ENCODE measurements at places on chromosomes 4 and X.

DNA sequence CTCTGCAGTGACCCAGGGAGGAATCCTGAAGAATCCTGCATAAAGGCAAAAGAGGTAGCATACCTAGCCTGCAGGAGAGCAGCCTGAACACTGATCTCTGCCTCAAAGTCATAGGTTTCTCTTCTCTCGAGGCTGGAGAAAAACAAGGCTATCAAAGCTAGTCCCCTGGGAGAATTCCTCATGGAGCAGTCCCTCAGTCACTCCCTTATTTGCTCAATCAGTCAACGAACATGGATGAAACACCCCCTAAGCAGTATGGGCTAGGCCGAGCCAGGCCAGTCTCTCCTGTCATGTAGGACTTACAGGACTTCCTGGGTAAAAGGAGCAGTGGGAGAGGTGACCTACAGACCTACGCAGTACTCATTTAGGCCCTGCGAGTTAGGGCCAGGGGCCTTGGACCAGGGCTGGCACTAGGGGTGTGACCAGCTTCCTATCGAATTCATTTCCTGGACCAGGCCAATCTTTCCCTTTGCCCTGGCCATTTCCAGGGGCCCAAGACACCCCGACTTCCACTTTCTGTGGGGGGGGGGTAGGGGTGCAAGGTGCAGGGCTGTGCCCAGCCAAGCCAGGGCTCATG, 164.1 kb downstream of the EFNB1 start:
- DNase-seq = no peak

GRCh38 chrX:102652031-102652688, 877 bp downstream of the GPRASP1 start:
- peak; percentile 75 for DNase-seq

DNA sequence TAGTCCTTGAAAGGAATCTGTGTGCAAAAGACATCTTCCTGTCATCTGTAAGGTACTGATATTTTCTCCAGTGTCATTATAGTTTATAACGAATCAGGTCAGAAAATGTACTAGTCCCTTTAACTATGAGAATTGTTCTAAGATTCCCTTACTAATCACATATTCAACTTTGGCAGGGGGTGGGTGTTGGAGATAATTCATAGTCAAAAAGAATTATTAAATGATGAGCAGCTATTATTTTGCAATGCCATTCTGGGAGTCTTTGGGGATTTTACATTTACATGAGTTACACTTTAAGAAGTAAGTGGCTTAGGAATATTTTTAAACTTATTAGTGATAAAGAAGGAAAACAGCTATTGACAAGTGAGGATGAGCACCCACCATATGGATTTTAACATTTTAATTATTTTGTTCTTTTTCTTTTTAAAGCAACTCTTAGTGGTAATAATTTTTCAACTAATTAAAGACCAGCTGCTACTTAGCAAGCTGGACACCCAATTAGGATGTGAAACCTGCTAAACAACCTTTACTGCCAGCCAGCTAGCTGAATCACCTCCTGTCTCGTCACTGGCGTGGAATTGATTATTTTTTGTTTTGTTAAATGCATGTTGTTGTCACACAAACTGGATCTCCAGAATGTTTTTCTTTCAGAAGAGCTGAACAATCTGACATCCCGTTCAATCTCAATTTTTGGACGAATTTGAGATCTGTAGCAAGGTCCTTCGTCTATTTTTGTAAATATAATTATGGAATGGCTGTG, 219.2 kb downstream of the ARAP2 start:
- DNase-seq = no peak

DNA sequence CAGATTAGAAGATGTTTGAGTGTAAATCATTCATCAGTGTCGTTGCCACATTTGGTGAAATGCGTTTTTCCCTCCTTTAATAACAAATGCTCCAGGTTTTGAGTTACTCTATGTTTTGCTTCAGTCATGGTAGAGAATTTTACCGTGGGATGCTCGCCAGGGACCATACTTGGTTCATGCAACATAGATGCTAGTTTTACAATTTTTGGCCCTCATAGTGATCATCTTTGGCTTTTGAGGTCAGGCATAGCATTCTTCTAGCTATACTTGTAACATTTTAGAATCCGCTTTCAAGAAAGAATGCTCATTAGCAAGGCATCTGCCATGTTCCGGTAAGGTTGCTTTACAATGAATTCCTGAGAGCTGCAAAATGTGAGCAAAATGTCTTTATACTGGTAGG, 147.2 kb downstream of the SPCS3 start:
- no peak for DNase-seq

GRCh38 chr4:159055833-159056232, 47.0 kb upstream of the RAPGEF2 start:
- peak; percentile 67 for DNase-seq

- DNase-seq = no peak
Observed at GRCh38 chrX:73758250-73758649, 195.3 kb downstream of the CHIC1 start.

- no peak for DNase-seq
Observed at GRCh38 chr4:84973856-84974255, 7.4 kb upstream of the WDFY3 start.

- DNase-seq = no peak
Observed at GRCh38 chr4:94654714-94655113, 103.0 kb upstream of the BMPR1B start.

DNA sequence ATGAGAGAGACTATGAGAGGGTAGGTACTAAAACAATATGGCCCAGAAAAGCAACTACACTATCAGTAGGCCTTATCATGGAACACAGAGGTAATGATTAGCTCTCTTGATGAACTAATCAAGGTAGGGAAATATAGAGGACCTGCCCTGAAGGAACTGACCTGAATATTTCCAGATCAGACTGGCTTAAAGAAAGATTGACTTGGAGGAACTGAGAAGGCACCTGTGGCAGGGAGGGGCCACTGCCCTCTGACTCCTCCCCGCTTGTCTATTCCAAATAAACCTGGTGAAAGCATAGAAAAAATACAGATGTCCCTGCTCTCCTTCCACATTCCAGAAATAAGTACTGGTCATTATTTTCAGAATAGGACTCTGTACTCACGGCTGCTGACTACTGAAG, 5.5 kb downstream of the RPS6KA6 start:
- no peak for DNase-seq

DNA sequence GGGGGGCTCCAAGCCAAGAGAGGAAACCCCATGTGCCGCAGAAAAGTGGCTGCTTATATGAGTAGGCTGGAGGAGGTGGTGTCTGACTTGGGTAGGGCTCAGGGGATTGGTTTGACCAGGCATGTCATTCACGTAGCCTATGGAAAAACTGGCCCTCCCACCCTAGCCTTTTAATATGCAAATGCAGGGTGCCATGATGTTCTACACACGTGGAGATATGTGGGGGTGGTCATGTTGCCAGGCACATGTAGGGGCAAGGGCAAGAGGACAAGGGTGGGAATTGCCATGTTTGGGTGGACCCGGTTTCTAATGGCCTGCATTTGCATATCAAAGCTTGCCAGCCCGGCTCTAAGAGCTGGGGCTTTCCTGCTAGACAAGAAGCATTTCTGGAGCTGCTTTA, 86.9 kb upstream of the SHISA3 start:
- no peak for DNase-seq

Measured in NCI-H526 (cell line).